ENCODE measurements at places on chromosomes 2 and 18.

- no peak for DNase-seq
Observed at GRCh38 chr2:106800976-106801655, 84.9 kb downstream of the ST6GAL2 start.

- no peak for DNase-seq
Observed at GRCh38 chr18:13871701-13872100, 43.6 kb downstream of the MC2R start.

GRCh38 chr2:132037527-132038178 lies 124.1 kb downstream of the ANKRD30BL start:
- no peak for DNase-seq

- no peak for DNase-seq
Observed at GRCh38 chr2:159753797-159754196, 41.5 kb downstream of the MARCHF7 start.

All from stimulated activated CD4-positive, alpha-beta T cell treated with anti-CD3 and anti-CD28 coated beads, TNF-alpha, amount 100 ng/mL, for 1 hour (primary cell).